ENCODE measurements at places on chromosomes 16 and 17. TPM values are rescaled to one million over a fixed set of nuclear protein-coding genes. Genes with fewer than 3 reads are reported as not detected.
A peak's percentile ranks its signal among the peaks of the same experiment; 100 is the strongest.

GRCh38 chr16:64865069-64865696 is 256.7 kb downstream of the CDH11 start:
- no peak for DNase-seq

- no peak for DNase-seq
Measured at GRCh38 chr17:4500191-4500571, 1.5 kb downstream of the SPNS2 start.

DNA sequence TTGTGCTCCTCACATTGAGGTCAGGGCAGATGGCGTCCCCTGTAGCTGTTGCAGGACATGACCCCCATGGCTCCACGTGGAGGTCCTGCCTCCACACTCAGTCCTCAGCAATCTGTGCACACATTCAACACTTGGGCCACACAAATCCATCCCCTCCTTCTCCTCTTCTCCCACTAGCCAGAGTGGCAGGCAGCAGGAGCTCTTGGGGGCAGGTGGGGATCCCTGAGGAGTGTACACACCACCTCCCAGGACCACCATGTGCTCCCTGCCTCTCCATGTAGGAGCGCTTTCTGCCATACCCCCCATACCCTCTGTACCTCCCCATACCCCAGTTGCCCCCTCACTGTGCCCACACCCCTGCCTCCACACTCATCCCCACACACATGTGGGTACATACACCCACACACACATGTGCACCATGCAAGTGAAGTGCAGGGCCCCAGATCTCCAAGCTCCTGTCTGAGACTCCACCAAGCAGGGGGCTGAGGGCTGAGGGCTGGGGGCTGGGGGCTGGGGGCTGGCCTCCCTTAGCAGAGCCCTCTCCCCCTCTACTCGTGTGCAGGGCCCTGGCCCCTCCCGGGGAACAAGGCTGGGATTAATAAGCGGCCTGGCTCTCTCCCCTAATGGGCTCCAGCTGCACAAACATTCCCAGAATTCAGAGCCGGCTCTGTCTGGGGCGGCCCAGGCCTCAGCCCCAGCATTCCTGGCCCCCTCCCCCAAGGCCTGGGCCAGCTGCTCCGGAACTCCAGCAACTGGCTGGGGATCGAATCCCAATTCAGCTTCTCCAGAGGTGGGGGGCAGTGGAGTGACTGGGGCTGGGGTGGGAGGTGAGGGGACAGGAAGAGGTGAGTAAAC is 48.2 kb upstream of the MEIOC start:
- no peak for DNase-seq

GRCh38 chr16:72963533-72964315 is 84.2 kb downstream of the ZFHX3 start:
- no peak for DNase-seq

- DNase-seq: no peak
Measured at GRCh38 chr17:48299760-48300159, 130.3 kb downstream of the SKAP1 start.

- no peak for DNase-seq
Measured at GRCh38 chr16:425740-426114, 278 bp downstream of the RAB11FIP3 start.

The CACNG3 gene
- not detected for total RNA-seq

- peak; percentile 88 for DNase-seq
Measured at GRCh38 chr17:17591355-17592298, at the start of gene PEMT. PEMT (minus strand) TSS chr17:17591708; CDS start chr17:17591626, 82 bp downstream.

GRCh38 chr17:72445055-72445991 is 324.5 kb downstream of the SOX9 start:
- no peak for DNase-seq

The CMTM2 gene
- not detected for total RNA-seq

The KCTD19 gene
- total RNA-seq: not detected

The GUCY2D gene
- not detected for total RNA-seq

The KRTAP3-2 gene
- total RNA-seq: not detected

DNA sequence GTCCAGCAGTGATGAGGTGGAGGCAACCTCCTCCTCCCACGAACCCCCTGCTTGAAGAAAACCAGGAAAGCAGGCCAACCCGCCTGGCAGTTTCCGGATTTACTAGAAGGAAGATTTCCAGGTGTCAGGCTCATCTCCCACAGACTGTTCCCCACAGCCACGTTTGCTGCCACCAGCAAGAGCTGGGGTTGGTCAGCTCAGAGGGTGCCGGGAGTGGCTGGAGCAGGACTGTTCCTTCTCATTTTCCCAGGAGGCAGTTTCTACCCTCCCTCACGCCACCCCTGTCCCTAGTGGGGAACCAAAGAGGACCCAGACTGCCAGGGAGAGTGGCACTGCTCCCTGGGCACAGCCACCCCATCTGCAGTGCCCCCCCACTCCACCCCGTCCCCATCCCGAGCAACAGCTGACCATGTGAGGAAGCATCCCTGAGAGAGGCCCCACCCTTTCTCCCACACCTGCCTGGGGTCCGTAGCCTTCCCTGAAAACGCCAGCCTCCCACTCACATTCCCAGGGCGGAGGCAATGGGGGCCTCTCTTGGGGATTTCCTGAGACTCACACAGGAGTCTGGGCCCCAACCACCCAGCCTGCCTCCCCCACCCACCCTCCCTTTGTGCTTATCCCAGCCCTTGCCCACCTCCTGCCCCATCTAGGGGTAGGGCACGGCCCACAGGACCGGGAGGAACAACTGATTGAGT is 5.9 kb downstream of the KRT17 start:
- no peak for DNase-seq

The ABCA5 gene
- total RNA-seq: 30.3 TPM

The ATPAF2 gene
- 69.1 TPM for total RNA-seq

DNA sequence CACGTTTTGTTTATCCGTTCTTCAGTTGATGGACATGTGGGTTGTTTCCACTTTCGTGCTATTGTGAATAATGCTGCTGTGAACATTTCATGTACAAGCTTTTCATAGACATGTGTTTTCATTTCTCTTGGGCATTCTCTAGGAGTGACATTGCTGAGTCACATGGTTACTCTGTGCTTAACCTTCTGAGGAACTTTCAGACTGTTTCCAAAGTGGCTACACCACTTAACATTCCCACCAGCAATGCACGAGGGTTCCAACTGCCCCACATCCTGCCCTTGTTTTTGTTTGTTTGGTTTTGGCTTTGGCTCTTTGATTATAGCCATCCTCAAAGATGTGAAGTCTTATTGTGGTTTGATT is 14.2 kb upstream of the PEMT start:
- DNase-seq: no peak

The NME3 gene
- 57.8 TPM for total RNA-seq

The FBXW10 gene
- total RNA-seq: 0.07 TPM

- DNase-seq: no peak
Measured at GRCh38 chr16:85465328-85466303, 147.5 kb upstream of the GSE1 start.

- DNase-seq: no peak
Measured at GRCh38 chr16:58518083-58518979, 3.0 kb downstream of the SETD6 start.

GRCh38 chr16:87133966-87134627 is 183.1 kb downstream of the C16orf95 start:
- no peak for DNase-seq

The PRR35 gene
- total RNA-seq: not detected

GRCh38 chr16:5228369-5228768 is 130.8 kb upstream of the EEF2KMT start:
- DNase-seq: no peak

DNA sequence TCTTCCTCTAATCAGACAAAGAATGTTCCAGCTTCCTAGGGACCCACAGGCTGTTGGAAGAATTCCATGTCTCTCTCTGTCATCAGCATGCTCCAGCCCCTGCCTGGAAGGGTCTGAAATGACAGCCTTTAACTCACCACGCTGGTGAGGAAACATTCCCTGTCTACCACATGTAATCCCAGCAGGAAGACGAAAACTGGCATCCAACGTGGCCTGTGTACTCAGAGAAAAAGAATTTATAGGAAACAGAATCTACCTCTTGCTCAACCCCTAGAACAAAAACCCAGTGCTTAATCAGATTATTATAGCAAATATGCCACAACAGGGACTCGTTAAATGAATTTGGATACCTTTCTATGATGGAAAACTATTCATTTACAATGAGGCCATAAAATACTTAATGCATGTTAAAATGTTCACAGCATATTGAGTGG is 147.3 kb upstream of the FOXF1 start:
- DNase-seq: no peak

The INCA1 gene
- 0.17 TPM for total RNA-seq

The GNAO1 gene
- 0.53 TPM for total RNA-seq

GRCh38 chr16:1444730-1445517 is 568 bp upstream of the CCDC154 start:
- DNase-seq: no peak

DNA sequence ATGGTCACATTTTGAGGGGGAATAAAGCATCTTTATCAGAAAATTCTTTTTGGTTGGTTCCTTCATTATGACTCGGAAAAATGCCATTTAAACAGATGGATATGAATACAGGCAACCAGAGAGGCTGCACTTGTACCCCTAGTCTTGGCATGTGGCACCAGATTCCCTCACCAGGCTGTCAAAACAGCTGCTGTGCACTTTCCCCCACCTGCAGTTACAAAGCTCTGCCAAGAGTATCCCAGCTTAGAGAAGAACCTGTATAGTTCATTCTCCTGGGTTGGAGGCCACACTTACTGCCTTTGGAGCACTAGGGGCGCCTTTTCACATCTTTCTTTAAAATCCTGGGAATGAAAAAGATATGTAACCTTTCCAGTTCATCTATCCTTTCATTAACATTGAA is 190.3 kb downstream of the KIF2B start:
- DNase-seq: no peak

DNA sequence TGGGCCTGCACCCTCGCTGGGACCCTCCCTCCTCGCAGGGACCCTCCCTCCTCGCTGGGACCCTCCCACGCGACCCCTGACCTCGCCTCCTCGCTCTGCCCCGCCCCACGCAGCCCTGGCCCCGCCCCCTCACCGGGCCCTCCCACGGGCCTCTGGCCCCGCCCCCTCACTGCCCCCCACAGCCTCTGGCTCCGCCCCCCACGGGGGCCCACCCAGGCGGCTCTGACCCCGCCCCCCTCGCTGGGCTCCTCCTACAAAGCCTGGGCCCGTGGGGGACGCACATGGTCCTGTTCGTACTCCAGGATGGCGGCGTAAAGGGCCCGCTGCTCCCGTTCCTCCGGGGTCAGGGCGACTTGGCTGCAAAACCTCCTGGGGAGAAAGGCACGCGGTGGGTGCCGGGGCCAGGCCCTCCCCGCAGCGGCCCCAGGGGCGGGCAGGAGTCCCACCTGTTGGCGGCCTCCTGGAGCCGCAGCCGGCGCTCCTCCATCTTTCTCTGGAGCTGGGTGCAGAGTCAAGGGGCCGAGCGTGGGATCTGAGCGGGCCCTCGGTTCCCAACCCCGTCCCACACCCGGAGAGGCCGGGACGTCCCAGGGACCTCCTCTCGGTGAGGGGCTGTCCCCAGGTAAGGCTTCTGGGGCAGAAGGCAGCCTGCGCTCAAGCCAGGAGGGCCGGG is 9.0 kb downstream of the VPS9D1 start:
- peak; percentile 76 for DNase-seq

GRCh38 chr17:47937941-47938340 is 3.4 kb upstream of the PNPO start:
- no peak for DNase-seq

DNA sequence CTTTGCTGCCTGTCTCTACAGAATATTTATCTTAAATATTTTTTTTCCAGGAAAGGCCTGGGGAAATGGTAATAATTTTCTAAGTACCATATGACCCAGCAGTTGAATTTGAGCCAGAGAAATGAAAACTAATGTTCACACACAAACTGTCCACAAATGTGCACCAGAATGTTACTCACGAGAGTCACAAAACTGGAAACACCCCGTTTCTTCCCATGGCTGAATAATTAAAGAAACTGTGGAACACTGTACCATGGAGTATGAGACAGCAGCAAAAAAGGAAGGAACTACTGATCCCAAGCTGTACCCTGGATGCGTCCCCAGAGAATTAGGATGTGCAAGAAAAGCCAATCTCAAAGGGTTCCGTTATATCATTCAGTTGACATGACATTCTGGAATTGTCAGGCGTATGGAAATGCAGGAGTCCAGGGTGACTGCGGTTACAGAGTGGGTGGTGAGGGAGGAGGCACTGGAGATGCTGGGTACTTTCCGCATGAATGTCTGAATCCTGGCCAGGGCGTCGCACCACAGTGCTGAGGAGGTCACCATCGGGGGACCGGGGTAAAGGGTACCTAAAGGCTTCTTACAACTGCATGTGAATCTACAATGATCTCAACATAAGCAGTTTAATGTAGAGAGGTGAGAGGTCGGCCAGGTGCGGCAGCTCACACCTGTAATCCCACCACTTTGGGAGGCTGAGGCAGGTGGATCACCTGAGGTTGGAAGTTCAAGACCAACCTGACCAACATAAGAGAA is 34.5 kb downstream of the USP22 start:
- DNase-seq: no peak

The HS3ST3A1 gene
- not detected for total RNA-seq

The TEKT1 gene
- total RNA-seq: not detected

The GPRC5C gene
- 14.0 TPM for total RNA-seq

- DNase-seq: no peak
Measured at GRCh38 chr16:64830653-64831052, 291.2 kb downstream of the CDH11 start.

DNA sequence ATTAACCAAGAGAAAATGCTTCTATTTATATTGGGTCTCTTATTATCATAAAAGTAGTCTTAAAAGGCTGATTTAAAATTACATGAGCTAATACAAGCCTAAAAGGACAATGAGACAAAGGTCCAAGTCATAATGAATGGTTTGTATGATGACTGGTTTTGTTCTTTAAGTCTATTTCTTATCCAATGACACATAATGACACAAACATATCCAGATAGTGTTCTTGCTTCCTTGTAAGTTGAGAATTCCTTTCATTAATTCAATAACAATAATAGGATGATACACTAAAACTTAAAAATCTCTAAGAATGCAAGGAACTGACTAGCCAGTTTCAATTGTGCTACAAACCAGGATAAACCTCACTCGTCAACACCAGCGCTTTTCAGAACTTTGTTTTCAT is 244.1 kb downstream of the CEP112 start:
- no peak for DNase-seq

DNA sequence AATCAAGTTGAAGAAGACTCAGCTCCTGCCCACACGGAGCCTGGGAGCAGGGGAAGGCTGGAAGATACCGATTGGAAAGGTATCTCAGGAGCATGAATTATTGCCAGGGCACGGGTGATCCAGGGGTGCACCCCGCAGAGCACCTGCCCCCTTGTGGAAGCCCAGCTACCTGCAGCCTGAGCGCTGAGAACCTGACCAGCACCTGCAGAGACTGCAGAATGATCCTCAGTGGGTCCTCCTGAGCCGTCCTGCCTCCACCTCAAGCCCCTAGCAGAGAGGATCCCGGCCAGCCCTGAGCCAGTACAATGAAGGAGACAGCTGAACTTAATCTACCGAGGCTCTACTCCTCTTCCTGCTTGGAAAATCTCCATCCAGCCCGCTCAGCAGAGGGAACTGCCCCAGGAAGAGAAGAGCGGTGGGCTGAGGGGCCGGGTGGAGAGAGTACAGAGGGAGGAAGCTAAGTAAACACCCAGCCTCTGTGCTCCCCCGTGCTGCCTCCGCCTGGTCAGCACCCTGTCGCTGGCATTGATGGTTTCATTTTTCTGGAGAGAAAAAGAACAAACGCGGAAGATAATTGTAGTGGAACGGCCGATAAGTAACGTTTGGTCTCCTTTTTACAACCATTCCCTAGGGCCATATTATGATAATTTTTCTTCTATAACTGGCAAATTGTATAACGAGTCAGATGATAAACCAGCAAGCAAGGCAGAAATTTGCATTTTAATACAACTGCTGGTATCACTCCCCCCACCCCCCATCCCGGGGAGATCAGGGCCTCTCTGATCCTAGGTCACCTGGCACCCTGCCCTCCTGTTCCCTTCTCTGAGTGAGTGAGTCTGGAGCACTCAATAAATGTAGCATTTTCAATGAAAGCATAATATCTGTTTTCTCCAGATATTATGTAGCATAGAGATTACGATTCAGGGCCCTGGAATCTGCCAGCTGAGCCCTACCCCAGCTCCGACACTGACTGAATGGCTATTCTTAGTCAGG is 204.5 kb upstream of the RPL38 start:
- DNase-seq: peak; percentile 30

The KRTAP16-1 gene
- not detected for total RNA-seq

All from activated B cell treated with CpG ODN at 0.5 μM for 24 hours (primary cell).